ENCODE measurements at places on chromosomes 4 and X.

- DNase-seq, result no peak
These were observed 24.7 kb upstream of the NEUROG2 start for GRCh38 chr4:112540695-112541094.

GRCh38 chrX:3521396-3521795 lies 174.9 kb upstream of the MXRA5 start:
- DNase-seq, result no peak

DNA sequence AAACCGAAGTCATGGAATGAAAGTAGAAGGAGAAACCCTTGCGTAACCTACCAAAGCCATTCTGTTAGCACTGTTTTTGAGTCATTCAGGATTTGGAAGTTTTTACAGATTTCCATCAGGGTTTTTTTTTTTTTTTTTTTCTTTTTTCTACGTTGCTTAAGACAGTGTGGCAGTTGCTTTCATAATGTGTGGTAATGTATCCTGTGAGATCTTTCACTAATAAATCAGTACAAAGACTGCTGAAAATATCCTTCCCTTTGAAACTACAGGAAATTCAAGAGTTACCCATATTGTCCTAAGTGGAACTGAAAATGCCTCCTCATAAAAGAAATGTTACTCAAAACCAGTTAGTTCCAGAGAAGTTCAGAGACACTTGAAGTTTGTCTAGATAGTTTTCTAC lies 137.8 kb downstream of the RAPGEF2 start:
- DNase-seq, result no peak

- DNase-seq, result no peak
These were observed 41.5 kb downstream of the EFNB1 start for GRCh38 chrX:68870357-68870756.

DNA sequence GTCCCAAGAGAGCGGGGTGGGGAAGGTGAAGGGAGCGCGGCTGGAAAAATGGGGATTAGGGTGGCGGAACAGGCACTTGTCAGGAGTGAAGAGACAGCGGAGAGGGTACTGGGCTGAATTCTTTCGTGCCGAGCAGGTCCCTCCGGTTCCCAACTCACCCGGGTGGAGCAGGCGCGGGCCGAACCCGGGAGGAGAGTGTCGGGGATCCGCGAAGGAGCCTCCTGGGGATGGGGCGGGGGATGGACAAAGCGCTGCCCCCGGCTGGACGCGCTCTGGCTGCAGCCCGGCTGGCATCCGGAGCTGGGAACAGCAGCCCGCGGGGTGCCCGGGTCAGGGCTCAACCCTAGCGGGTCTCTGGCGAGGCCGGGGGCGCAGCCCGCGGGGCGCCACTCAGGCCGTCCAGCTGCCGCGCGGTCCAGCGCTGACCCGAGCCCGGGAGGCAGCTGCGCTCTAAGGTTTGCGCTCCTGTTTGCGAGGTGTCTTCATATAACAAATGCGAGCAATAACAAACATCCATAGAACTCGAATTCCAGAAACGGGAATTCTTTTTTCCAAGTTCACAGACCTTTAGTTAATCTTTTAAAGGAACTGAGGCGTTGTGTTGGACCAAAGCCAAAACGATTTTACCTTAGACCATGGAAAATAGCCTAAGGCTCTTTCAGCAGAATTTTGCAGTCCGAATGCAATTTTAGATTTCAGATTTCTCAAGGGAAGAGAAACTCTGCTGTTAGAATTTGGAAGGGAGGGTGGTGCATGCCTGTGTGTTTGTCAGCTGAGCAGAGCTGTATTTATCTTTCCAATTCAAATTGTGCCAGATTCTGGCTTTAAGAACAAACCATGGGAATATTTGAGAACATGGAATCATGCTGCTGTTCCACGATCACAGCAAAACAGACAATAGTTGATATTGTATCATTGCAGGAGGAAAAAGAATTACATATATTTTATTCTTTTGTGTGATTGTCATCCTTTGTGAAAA lies 744 bp downstream of the NPY5R start:
- no peak for DNase-seq

DNA sequence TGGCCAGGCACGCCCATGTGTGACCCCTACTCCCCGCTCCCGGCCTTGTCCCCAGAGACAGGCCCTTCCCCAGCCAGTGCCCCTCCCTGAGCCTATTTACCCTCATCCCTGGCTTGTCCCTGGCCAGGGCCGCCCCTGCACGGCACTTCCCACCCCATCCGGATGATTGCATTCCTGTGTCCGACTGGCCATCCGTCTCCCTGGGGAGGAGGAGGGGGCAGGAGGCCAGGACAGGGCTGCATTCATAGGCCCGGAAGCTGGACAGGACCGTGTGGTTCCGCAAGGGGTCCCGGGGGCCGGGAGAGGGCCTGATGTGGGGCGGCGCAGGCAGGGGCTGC lies 22.8 kb downstream of the CTBP1 start:
- DNase-seq, result no peak

All from stimulated activated CD4-positive, alpha-beta T cell treated with anti-CD3 and anti-CD28 coated beads, Interleukin-1b, Interleukin-23, amount 100 ng/mL, for 1 hour (primary cell).